Right renal cortex interstitium (tissue), 3 donors: ENCODE measurements at places on chromosomes 2 and 18. TPM values are rescaled to one million over a fixed set of nuclear protein-coding genes. Genes with fewer than 3 reads are reported as not detected.

Gene BUB1
- 25.0 TPM for polyA plus RNA-seq

Gene ASTL
- not detected for polyA plus RNA-seq

DNA sequence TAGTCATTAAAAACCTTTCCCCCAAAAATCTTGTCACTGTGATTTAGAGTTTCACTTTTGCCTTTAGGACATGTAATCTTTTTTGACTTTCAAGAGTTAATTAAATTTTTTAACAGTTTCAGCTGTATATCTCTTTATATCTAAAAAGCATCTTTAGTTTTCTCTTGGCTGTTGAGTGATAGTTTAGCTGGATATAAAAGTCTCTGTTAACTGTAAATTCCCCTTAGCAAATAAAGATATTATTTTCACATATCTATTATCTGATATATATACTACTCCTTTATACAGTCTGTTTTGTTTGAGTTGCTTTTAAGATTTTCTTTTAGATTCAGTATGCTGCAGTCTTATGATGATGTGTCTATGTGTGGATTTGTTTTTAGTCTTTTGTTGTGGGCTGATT is 98.9 kb upstream of the CNGA3 start:
- no peak for DNase-seq

- DNase-seq, result no peak
Observed at GRCh38 chr18:23998820-23999219, 15.7 kb upstream of the TTC39C start.

DNA sequence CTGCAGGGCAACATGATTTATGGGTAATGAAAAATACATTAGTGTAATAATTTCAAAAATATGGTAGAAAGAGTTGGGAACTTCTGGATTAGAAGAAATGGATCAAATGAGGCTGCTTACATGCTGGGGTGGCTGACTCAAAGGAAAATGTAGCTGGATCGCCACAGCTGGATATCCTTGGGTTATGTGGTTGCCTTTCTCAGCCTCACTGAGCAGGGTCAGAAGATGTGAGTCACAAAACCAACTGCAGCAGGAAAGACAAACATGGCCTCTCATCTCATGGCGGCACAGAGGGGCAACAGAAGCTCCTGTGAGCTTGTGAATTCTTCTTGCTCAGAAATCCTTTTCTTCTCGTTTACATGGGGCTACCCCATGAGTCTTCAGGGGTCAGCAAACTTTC is 317.1 kb upstream of the SPRED2 start:
- no peak for DNase-seq

DNA sequence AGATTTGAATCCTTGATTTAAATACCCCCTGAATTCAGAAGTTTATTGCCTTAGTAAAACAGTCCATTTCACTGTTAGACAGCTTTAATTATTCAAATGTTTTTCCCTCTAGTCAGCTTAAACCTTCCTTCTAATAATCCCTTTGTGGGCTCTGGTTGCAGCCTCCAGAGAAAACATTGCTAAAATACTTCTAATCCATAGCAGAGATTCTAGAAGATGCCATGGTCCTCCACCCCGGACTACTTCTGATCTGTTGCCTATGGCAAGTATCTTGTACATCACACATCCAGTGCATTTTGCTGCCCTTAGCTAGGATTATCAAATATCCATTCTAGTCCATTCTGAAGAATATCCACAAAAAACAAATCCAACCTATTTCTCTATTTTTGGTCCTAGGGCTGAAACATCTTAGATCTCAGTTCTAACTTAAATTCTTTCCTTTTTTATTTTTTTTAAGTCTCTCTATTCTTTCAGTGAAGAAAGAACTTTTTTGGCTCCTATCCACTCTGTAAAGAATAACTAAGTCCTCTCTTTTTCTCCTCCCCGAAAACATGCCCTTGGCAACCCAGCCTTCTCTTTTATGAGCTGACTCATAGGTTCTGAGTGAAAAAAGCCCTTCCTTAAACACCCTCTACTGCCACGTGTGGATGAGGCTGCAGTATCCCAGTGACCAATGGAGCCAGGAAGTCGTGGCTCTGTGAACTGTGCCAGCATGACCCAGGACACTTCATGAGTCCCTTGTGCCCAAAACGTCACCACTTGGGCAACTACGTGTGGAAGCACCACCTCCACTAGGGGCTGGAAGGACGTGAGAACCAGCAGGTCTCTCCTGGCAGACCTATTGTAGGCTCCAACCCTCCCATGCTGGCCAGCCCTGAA is 349.8 kb downstream of the TNS1 start:
- DNase-seq, result no peak

DNA sequence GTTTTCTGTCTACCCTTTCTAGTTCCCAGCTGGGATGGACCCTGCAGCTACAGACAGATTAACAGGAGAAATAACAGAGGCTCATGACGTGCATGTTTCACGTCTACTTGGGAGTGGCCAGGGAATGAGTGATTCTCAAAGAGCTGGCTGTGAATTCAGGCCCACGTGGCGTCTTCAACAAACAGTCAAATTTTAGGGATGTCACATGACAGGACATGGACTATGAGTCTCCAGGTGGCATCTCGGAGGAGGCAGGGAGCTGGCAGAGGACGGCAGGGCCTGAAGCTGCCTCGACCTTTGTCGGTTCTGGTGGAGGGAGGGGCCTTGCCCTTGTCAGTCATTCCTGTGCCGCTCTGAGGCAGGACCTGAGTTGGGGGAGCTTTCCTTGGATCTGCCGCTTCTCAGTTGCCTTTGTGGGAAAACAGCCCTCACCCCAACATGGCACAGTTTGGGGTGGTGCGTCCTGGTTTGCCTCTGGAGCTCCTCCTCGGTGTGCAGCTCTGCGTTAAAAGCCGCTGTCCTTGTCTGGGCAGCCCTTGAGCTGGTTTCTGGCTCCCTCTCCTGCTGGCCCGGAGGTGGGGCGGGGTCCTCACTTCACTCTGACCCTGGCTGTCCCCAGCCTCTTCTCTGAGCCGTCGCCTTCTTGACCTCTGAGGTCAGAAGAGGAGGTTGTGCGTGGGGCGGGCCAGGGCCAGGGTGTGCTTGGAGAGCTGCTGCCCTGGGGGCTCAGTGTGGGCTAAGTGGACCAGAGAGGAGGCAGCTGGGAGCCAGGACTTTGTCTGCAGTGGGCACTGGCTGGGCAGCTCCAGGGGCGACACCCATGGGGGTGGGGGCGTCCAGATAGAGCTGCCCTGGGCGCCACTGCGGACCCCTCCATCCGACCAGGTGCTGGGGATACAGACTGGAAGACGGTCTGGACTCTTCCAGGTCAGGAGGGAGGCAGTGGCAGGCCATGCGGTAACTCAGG is 12.1 kb upstream of the GAL3ST2 start:
- DNase-seq, result no peak

DNA sequence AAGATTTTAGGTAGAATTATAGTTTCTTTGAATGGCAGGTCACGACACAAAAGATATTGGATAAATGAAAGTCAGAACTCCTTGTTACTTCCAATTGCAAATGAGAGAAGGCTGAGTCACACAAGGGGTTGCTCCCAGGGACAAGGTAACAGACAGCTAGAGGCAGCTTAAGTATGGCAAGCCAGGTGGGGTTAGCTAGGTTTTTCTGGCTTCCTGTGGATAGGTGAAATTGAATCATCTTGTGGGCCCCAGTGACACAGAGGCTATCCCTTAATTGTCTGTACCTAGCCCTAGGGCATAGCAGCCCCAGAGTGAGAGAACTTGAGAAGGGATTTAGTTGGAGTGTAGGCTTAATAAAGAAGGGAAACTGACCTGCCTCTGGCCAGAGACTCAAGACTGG is 407.7 kb upstream of the SLC8A1 start:
- DNase-seq, result no peak
